Activated CD8-positive, alpha-beta memory T cell treated with anti-CD3 and anti-CD28 coated beads for 24 hours (primary cell): ENCODE measurements at places on chromosomes 11 and 22.

DNA sequence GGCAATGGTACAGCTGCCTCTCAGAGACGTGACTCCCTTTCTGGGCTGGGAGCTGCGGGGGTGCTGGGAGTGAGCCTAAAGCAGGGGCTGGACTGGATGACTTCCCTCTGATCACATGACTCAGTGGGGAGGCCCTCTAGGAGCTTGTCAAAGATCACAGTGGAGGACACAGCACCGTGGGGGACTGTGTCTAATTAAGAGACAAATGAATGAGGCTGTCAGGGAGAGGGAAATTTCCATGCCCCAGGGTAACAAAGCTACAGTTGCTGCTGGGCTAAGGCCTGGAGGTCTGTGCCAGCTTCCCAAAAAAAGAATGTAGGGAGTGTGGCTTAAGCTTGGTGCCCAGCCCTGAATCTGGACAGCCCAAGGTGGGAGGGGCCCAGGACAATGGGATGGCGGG lies 262.8 kb upstream of the PLET1 start:
- no peak for DNase-seq

DNA sequence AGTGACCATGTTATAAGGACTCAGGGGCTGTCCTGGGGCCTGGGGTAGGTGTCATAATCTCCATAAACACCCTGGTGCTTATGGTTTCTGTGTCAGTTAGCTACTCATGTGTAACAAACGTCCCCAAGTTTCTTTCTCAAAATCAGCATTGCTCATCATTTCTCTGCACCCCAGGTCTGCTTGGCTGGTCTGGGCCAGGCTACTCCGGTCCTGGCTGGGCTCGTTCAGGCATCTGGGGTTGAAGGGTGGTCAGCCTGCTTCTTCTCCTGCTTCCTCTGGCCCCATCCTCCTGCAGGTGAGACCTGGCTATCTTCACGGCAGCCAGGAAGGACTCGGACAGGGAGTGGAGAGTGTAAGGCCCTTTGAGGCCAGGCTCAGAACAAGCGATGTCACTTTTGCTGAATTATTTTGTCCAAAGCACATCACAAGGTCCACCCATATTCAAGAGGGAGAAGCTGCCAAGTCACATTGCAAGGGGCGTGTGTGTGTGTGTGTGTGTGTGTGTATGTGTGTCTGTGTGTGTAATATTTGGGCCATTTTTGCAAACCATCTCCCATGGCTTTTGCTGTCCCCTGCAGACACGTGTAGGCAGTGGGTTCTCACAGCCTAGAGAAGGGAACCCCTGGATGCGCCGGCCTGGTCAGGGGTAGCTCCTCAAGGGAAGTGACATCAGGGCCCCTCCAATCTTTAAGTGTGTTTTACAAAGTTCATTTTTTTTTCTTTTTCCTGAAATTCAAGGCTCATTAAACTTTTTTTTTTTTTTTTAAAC lies 535.8 kb downstream of the TBC1D22A start:
- DNase-seq: no peak

- no peak for DNase-seq
Observed at GRCh38 chr11:127369356-127369755, 368.8 kb upstream of the KIRREL3 start.

GRCh38 chr11:37762079-37762478 lies 1164.0 kb upstream of the RAG2 start:
- no peak for DNase-seq

DNA sequence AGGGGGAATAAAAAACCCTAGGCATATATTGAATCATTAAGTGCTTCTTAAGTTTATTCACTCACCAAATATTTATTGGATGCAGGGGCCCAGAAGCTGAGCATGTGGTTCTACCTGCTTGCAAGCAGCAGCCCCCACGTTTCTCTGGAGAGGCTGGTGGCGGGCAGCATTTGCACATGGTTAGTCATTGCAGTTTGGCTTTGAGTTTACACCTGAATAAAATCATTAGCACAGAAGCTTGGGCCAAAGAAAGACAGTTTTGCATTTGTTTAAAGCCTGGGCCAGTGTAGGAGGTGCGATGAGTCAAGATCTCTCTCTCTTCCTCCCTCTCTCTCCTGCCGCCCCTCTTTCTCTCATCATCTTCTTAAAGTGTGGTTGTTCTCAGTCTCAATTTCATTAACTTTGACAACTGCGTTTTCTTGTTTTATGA lies 72.6 kb downstream of the C22orf31 start:
- no peak for DNase-seq

GRCh38 chr22:20061481-20061861 lies 18.6 kb upstream of the DGCR8 start:
- no peak for DNase-seq

DNA sequence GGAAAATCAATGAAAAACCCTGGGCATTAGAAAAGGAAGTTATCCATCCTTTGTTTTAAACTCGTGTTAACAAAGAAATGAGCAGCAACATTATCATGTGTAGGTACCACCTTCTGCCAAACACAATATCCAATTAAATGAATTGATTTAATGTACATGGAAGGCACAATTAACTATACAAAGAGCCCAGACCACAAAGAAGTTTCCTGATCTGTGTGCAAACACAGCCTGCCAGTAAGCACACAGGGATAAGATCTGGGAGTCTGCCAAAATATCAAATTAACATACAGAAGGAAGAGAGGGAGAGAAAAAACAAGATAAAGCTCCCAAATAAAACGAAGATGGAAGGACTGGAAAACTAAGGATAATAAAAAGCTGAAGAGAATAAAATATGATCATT lies 54.1 kb upstream of the SLC25A1 start:
- DNase-seq: no peak

DNA sequence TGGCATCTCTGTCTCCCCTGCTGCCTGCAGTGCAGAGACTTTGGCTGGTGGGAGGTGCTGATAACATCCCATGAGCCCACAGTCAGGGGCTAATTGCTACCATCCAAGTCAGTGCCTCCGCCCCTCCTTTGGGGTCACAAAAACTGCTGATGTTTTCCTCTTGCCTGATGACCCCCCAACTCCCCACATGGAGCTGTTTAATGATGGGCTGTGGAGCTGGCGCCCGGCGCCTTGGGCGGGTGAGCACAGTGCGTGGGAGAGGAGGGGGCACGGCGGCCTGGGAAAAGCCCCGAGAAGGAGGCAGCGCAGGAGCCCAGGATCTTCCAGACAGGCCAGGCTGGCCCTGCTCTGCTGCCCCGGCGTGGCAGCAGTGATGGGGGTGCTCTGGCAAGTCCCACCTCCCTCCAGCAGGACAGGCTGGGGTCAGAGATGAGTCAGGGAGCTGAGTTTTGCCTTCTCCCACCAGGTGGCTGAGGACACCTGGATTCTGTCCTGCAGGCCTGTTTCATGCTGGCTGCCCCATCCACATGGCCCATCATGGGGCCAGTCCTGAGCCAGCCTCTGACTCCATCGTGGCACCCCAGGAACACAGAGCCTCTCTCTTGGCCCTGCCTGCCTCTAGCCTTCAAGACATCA lies 43.8 kb downstream of the NECTIN1 start:
- DNase-seq: no peak

- no peak for DNase-seq
Observed at GRCh38 chr11:64400102-64400501, 41.1 kb downstream of the RPS6KA4 start.

- DNase-seq: no peak
Observed at GRCh38 chr11:45698777-45699497, 33.5 kb upstream of the CHST1 start.

DNA sequence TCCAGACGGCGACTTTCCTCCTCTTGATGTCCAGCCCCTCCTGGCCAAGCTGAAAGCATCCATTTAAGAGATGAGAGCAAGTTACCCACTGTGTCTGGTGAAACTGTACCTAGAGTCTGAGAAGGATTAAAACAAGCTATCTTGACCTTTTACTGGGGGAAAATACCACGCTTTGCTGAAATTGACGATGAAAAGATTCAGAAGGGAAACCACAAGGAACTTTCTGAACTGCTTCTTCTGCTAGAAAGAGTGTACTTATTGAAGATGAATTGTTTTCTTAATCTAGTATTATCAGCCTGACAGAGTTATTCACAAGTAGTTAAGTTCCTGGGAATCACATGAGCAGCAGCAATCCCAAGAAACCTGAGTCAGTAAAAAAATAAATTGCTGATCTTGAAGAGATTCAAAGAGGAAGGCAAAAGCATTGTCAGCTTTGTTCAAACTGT lies 13.1 kb upstream of the MS4A6A start:
- DNase-seq: no peak

DNA sequence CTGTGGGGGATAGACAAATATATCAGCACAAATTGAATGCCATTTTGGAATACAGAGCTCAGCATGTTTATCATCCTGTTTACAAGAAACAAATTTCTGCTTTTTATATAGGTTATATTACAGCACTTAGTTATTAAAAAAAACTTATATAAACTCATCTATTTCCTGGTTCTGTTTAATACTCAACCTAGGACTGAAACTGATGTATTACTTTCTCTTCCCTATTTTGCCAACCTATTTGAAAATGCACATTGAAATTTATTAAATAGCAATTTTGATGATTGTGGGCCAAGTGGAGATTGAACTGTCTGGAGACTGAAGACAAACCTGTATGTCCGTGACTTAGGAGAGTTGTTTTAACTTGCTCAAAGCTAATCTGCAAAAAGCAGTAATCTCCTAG lies 288.3 kb upstream of the ANO3 start:
- no peak for DNase-seq

- DNase-seq: no peak
Observed at GRCh38 chr11:84687433-84687832, 939.7 kb downstream of the DLG2 start.

GRCh38 chr11:62431171-62431901 lies 12.5 kb downstream of the SCGB1A1 start:
- DNase-seq: no peak

DNA sequence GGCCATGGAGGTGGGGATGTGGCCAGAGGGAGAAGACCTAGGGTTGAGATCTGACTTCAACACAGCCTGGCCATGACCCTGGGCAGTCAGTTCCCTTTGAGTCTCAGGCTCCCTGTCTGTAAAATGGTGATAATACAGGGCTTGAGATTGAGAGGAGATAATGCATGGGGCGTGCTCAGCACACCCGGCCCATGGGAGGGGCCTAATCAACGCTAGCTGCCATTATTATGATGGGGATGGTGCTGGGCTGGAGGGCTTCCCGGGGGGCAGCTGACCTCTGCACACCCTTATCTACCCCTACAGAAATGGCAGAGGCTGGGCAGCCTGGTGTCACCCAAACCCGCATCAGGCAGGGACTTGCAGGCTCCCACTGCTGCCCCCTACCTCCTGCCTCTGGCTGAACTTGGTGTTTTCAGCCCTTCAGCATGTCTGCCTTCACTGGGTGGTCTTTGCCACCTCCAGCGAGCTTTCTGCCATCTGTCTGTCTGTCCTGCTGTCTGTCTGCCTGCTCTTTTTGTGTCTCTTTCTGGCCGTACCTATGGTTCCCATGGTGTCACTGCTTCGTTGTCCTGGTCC lies 84.5 kb downstream of the CACNA1I start:
- DNase-seq: no peak

DNA sequence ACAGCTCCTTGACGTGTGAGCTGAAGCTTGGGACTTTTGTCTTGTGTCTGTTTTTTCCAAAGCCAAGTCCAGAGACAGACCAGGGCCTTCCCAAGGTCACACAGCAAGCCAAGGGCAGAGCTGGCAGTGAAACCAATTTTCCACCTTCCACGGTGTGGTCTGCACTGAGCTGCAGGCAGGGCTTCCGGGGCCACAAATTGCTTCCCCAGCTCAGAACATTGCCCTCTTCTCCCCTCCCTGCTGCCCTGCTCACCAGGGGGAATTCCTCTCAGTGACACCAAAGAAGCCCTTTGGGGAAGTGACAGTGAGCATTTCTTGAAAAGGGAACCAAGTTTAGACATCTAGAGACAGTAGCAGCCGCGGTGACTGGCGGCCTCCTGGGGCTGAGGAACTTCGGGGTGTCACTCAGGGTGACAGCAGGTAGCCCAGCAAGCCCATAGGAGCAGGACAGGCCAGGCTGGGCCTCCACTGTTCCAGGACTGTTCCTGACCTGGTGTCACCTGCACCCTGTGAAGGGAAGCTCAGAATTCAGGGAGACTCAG lies 9.2 kb downstream of the FXYD2 start:
- peak; percentile 84 for DNase-seq
